ENCODE measurements at places on chromosomes 5 and 9.

DNA sequence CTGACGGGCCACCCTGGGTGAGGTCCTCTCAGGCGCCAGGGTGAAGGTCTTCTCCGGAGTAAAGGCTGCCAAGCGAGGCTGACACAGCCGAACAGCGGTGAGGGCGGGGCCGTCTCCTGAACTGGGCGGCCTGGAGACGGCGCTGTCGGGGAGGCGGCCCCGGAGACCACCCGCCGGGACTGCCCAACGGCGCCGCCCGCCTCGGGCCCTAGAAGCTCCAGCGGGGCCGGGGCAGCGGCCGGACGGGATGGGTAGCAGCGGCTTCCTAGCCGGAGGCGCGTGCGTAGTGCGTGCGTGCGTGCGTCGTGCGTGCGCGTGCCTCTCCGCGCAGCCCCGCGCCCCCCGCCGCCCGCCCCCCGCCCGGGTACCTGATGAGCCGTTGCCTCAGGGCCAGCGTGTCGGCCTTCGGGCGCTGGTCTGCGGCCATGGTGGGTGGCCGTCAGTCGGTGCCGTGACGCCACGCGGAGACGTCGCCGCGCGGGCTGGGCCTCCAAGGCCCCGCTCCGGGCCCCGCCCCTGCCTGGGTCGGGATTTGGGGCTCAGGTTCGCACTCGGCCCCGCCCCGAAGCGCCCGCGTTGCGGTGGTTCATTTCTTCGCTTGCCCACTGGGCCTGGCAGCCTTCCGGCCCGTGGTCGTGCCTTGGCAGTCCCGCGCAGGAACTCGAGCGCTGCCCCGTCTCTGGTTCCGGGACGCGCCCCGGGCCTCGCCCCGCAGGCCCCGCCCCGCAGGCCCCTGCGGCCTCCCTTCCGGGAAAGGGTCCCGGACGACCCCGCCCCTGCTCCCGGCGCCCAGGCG lies at the start of gene PHYKPL:
Gene PHYKPL (minus strand): TSS at position 679 of the 796 bp plus-strand sequence. CDS start 252 bp downstream, at position 427.
- DNase-seq: peak; percentile 70

DNA sequence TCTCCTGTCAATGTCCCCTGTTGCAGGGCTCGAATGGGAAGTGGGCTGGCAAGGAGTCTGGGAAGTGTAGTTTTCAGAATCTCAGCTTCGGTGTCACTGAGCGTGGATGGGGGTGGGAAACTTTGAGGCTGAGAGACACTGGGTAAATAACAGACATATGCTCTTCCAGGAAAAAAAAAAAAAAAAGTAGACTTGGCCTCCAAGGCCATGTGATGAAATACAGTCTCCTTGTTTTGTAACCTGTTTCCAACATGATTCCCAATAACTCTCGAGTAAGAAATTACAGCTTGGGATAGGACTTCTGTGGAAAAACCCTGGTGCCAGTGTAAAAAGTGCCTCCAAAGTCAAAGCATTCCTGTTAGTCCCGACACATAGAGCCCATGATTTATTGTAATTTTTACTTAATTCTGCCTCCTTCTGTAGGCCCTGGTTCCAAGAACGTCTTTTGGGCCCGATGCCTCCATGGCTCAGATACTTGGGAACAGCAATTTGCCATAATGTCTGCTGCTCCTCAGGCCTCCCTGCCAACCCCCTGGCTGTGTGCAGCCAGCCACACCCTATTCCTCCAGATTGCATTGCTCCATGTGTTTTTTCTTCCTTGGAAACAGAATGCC lies 119.5 kb upstream of the TNC start:
- no peak for DNase-seq

- DNase-seq: no peak
Measured at GRCh38 chr5:82277613-82277986, 554 bp downstream of the RPS23 start.

GRCh38 chr5:149062371-149063016 lies 368 bp downstream of the SH3TC2 start:
- DNase-seq: no peak

GRCh38 chr9:36284226-36284625 lies 26.0 kb upstream of the GNE start:
- no peak for DNase-seq

GRCh38 chr5:131984956-131985665 lies 26.3 kb downstream of the ACSL6 start:
- no peak for DNase-seq

DNA sequence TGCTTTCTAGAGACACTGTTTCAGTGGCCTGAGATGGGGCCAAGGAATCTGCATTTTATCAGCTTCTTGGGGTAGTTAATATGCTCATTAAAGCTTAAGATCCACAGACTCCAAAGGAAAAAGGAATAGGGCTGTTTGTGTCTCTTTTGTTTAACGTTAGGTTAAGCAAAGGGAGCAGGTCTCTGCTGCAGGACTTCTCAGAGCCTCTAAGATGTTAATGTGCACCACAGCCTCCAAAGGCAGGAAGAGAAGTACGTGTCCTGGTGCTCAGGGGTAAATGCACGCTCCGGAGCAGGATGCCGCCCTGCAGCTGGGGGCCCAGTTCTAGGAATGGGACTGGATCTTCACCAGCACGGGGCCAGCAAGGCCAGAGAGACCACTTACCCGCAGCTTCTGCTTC lies 19.6 kb downstream of the SPARC start:
- DNase-seq: no peak

- DNase-seq: no peak
Measured at GRCh38 chr5:926417-927171, 33.9 kb downstream of the TRIP13 start.

GRCh38 chr9:3434594-3434993 lies 91.2 kb downstream of the RFX3 start:
- DNase-seq: no peak

DNA sequence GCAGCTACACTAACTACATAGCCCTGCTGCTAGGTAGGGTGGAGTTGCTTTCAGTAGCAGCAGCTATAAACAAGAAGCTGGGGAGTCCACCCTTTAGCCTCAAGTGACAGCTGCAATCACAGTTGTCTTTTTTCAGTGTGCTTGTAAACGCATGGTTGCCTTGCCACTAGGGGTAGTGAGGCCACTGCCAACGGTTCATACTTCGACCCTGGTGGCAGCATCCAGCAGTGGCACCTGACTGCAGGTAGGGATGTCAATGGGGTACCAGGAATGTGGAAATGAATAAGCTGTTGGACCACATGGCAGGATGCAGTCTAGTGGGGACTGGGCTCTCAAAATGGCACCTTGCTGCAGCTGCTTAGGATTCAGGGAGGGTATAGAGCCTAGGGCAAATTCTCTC lies 367.2 kb downstream of the RASEF start:
- DNase-seq: no peak

- DNase-seq: no peak
Measured at GRCh38 chr5:132901730-132902129, 28.3 kb downstream of the LEAP2 start.

DNA sequence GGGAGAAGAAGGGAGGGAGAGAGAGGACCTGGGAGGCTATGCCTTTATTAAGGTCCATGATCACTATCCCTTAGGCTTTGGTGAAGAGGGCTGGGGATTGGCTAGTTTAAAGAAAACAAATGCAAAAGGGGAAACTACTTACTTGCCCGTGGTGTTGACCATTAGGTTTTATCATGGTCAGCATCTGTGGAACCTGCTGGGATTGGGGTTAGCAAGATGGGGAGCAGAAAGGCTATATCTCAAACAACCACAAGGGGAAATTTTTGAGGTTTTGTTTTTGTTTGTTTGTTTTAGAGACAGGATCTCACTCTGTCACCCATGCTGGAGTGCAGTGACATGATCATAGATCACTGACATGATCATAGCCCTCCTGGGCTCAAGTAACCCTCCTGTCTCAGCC lies 9.0 kb upstream of the RAD23B start:
- DNase-seq: no peak

GRCh38 chr5:170519549-170519948 lies 15.7 kb downstream of the KCNIP1 start:
- DNase-seq: no peak

DNA sequence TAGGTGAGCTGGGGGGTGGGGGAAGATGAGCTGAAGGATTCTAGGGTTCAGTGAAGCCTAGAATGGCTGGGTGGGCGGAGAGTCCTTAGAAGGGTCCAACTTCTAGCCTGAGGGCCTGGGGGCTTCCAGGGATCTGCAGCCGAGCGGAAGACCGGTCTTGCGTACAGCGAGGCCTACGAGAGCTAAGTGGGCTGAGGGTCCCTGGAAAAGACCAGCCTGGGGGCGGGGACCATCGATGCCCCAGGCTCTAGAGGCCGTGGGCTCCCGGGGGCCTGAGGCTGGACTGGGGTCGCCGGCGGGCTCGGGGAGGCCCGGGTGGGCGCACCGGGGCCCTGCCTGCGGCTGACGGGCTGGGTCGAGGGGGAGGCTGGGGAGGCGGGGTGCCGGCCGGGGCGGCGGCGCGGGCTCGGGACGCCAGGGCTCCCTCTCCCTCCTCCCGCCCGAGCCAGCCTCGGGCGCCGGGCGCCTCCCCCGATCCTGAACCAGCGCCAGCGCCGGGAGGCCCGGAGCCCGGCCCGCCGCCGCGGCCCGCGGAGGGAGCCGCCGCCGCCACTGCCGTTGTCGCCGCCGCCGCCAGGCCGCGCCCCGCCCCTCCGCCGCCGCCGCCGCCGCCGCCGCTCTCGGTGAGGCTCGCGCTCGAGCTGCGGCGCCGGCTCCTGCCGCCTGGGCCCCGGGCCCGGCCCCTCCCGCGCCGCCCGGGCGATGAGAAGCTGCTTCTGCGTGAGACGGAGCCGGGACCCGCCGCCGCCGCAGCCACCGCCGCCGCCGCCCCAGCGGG lies at the start of gene MVB12B:
Gene MVB12B (plus strand): TSS at position 602 of the 778 bp plus-strand sequence. CDS start 101 bp downstream, at position 703.
- no peak for DNase-seq

DNA sequence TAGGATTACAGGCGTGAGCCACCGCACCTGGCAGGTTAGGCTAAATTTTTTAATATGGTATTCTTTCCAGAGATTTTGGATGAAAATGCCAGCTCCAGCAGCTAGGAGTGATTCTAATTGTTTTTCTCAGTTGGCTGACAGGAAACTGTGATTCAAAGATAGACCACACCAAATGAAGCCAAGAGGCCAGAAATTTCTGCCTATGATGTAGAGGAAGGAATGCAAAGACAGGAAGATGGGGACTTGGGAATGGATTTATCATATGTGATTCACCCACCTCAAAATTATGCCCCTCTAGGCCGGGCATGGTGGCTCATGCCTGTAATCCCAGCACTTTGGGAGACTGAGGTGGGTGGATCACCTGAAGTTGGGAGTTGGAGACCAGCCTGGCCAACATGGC lies 53.3 kb downstream of the UGCG start:
- DNase-seq: no peak

- no peak for DNase-seq
Measured at GRCh38 chr9:5336688-5337087, 3.0 kb downstream of the RLN1 start.

DNA sequence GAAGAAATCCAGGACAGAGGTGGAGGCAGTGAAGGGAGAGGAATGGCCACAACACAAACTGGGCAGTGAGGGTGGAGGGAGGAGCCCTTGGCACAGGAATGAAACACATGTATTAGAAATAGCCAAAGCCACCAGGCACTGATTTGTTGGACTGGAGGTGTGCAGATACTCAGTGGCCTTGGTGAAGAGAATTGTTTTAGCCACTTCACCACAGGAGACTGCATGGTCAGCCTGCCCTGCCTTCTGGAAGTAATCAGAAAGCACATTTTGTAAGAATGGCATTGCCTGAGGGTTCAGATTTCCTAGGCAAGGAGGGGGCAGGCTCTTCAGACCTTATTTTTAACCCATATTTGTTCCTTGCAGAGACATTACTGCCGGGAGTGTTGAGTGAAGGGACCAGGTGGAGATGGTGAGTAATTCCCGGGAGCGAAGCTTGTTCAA lies 2.2 kb downstream of the SGCD start:
- DNase-seq: no peak

- DNase-seq: no peak
Measured at GRCh38 chr9:95025213-95026147, 292.0 kb downstream of the FANCC start.

DNA sequence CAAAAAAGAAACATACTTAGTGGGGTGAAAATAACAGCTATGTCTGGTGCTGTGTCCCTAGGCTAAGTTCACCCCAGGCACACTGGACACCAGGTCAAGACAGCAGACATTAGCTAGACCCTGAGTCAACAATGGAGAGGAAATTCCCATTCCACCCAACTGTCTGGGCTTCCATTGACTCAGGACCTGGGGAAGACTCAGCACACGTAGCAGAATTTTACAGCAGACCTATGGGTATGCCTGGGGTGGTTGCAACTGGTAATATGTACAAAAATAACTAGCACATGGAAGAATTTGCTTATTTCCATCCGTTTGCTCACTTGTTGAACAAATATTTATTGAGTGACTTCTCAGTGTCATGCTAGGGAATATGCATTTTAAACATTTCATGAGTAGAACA lies 117.0 kb downstream of the GAS1 start:
- DNase-seq: no peak

GRCh38 chr9:135095470-135096407 lies 8.3 kb downstream of the OLFM1 start:
- no peak for DNase-seq

GRCh38 chr5:16597946-16598694 lies 18.7 kb downstream of the RETREG1 start:
- no peak for DNase-seq

DNA sequence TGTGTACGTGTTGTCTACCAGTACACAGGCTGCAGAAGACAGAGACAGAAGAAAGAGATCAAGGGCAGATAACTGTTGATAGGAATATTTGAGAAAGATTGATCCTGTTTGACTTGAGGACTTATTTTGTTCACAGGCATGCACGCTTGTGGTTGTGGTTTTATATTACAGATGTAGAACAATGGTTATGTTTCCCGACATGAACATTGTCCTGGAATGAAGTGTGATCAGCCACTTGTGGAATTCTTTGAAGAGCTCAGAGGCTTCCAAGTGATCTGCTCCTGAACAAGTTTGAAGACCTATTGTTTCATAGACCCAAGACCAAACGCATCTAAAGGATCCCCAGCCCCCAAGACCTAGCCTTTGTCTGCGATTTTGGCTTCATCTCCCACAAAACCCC lies 13.7 kb downstream of the TEX53 start:
- no peak for DNase-seq

DNA sequence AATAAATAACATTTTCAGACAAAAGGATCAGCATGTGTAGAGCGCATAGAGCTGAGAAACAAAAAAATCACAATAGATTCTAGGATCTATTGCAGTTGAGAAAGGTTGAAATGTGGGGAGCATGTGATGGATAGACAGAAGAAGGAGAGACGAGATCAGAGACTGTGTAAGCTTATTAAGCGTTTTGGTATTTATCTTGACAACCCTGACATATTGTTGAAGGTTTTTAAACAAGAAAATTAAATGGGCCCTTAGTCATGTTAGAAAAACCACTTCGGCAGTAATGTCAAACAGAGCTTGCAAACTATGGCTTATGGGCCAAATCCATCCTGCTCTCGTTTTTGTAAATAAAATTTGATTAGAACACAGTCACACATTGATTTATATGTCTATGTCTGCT lies 200.5 kb upstream of the KLF4 start:
- DNase-seq: no peak

GRCh38 chr9:94800424-94801117 lies 74.1 kb downstream of the AOPEP start:
- DNase-seq: no peak

- DNase-seq: no peak
Measured at GRCh38 chr9:116452227-116452626, 234.9 kb upstream of the TRIM32 start.
